Stimulated activated CD8-positive, alpha-beta memory T cell treated with anti-CD3 and anti-CD28 coated beads, Interleukin-7, amount 100 ng/mL, for 24 hours (primary cell): ENCODE measurements at places on chromosomes 12 and 14.

DNA sequence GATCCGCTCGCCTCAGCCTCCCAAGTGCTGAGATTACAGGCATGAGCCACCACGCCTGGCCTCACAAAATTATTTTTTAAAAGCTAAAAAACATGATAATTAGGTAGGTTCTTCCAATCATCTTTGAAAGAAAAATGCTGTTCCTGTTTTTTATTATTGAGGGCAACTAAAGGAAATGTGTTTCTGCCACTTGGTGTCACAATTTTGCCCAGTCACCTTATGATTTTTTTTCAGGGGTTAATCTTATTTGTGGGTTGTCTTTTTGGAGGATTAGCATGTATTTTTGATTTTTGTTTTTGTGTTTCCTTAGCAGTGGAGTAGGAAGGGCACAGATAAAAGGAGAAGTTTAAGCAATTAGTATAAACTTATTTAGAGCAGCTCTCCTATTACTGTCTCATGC is 79.8 kb downstream of the PRORP start:
- no peak for DNase-seq

- DNase-seq, result no peak
These were observed 16.6 kb upstream of the GPR68 start for GRCh38 chr14:91261115-91261514.

DNA sequence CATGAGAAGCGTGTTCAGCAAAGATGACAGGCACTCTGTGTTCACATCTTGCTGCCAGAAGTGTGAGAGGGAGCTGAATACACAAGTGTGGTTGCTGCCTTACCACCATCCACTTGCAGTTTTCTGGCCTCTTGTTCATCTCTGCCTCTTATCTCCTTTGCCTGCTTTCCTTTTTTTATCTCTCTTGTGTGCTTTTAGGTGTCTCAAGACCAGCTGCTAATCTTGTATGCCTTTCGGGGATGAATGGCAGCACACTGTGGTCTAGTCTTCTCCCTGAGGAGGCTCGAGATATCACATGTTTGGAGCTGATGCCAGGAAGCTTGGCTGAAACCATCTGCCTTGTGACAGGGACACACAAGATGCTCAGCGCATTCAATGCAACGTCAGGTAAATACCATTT is 17.2 kb downstream of the FAM234B start:
- no peak for DNase-seq

DNA sequence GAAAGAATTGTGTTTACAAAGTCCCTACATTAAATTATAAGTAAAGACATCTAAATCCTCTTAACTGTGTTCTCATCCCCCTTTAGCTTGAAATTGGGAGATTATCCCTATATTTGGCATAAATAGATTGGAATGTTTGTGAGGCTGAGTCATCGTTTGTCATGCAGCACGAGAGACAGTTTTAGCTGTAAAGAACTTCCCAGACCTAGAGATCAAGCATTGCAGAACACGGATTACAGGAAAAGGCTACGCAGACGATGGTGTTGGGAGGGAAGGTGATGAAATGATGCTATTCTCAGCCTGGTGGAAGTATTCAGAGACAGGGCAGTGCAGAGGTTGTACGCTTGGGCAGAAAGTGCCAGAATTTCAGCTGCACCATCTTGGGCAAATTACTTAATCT is 93.8 kb downstream of the PTPRB start:
- DNase-seq, result no peak

- DNase-seq, result no peak
These were observed 255.0 kb downstream of the TMEM132C start for GRCh38 chr12:128521981-128522380.

GRCh38 chr14:38279572-38279971 is 23.7 kb upstream of the CLEC14A start:
- no peak for DNase-seq

GRCh38 chr14:25588751-25589150 is 538.8 kb upstream of the STXBP6 start:
- DNase-seq, result no peak

DNA sequence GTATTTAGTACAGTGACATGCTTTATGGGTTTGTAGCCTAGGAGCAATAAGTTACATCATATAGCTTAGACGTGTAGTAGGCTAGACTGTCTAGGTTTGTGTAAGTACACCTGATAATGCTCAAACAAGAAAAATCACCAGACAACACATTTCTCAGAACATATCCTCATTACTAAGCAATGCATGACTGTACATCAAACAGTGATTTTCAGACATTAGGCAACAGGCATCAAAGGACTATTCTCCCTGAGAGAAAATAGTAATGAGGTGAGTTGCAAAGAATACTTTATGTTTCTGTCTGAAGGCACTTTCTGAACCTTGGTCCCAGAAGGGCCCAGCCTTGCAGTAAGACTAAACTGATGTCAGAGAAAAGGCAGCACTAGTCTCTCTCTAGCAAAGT is 48.4 kb upstream of the SYT10 start:
- no peak for DNase-seq

DNA sequence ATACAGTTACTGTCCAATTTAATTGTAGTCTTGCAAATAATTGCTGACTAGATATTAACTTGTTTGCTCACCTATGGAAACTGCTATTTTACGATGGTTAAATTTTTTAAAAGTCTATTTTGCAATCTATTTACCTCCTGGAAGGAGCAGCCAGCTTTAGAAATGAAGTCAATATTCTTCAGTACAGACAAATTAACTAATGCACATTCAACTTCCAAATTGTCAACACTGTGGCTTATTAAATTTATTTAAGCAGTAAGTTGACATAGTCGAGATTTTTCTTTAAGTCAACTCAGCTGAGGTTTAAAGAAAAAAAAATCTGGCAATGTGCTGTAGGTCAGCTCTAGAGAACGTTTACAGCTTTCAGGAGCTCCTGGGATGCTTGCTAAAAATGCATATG is 221.2 kb downstream of the SSPN start:
- DNase-seq, result no peak

DNA sequence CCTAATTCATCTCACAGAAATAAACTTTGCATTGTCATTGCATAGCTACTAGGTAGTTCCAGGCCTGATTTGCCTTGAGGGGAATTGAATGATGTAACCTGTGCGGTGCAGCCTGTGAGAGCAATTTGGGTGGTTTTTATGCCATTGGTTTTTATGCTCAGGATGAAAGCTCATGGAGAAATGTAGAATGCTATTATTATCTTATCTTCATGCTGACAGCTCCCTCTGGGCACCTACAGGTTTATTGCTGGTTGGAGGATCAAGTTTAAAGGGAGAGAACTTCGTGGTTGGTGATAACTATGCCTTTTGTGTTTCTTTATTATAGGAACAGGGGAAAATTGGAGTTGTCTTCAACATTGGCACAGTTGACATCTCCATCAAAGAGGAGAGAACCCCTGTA is 547.9 kb downstream of the DIO2 start:
- no peak for DNase-seq

DNA sequence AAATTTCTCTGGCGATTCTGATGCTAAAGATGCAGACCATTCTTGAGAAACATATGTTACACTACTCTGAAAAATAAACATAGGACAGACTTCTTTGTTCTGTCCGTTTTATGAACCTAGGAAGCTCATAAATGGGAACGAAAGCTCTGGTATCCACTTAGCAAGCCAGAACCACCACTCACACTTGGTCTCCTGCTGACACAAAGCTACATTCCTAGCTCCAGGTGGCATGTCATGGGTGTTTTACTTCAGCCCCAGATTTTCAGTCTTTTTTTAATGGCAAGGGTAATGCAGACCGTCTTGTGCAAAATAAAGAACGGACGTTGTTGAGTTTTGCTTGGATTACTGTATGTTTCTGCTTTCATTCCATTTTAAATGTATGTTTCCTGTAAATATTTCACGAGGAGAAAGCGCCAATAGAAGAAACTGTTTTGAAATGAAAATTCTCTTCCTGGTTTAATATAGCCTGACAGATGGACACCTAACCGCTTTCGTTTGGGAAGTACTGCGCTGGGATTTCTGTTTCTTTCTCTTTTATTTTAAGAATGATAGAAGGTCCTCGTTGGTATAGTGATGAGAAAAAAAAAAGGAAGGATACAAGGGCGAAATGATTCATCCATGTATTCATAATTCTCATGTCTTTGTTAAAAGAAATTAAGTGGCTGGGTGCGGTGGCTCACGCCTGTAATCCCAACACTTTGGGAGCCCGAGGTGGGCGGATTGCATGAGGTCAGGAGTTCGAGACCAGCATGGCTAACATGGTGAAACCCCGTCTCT is 871 bp upstream of the COQ5 start:
- no peak for DNase-seq

- no peak for DNase-seq
These were observed 33.9 kb downstream of the CCDC177 start for GRCh38 chr14:69540654-69541335.

GRCh38 chr12:88418856-88419497 is 161.3 kb downstream of the KITLG start:
- no peak for DNase-seq

DNA sequence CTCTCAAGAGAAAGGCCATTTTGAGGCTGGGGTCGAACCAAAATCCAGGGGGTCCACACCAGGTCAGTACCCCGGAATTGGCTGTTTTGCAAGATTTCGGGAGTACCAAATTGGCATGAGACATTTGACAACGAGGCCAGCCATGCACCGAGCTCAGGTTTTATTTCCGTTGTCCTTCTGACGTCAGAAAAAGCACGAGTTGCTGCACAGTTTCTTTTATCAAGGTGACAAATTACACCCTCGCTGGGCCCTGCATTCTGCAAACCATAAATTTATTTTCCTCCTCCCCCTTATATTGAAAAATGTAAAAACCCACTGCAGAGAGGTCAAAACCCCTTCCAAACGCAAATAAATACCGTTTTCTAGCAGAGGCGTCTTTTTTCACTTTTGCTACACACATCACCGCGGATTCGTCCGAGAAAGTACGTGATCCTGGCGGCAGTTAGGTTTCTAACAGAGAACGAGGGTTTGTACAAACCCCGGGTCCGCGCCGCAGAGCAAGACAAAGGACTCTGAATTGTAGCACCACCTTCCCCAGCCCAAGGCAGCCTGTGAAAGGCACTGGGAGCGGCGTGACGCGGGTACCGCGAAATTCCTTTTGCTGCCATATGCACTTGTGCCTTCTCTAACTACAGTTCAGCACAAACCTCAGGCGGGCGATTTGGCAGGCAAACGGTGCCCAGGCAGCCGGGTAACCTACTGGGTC is 1.8 kb downstream of the SLC38A1 start:
- peak; percentile 32 for DNase-seq

- DNase-seq, result no peak
These were observed 1.6 kb downstream of the CCDC88C start for GRCh38 chr14:91415794-91416743.

DNA sequence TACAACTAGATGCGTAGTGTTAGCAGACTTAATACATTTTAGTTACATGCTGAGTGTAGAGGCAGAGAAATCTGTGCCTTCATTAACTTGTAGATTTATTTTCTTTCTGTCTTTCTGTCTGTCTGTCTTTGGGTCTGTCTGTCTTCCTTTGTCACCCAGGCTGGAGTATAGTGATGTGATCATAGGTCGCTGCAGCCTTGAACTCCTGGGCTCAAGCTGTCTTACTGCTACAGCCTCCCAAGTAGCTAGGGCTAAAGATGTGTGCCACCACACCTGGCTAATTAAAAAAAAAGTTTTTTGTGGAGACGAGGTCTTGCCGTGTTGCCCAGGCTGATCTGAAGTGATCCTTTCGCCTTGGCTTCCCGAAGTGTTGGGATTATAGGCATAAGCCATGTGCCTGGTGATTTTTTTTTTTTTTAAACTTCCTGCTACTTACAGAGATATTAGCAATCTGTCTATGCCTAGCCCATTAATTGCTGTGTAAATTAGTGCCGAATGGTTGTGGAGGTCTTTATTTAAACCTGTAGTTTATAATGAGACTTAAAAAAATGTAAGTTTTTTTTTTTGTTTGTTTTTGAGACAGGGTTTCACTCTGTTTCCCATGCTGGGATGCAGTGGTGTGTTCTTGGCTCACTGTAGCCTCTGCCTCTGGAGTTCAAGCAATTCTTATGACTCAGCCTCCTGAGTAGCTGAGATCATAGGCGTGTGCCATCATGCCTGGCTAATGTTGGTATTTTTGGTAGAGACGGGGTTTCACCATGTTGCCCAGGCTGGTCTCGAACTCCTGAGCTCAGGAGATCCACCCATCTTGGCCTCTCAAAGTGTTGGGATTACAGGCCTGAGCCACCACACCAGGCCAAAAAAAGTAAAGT is 22.8 kb downstream of the ERC1 start:
- no peak for DNase-seq

- no peak for DNase-seq
These were observed 11.7 kb downstream of the RTL1 start for GRCh38 chr14:100891501-100892445.

DNA sequence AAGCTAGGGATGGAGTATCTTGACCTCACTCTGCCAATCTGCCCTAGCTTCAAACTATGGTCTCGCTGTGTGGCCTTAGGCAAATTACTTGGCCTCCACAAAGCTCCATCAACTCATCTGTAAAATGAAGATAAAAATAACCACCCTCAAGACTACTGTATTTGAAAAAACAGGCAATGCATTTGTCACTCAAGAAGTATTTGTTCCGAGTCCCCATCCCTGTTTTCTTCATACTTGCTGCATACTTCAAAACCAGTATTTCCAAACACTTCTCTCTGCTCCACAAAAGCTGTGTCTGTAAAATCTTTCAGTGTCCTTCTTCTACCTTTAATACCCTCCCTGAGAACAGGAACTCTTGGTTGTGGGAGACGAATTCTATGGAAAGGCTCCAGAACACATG is 47.9 kb downstream of the GTF2A1 start:
- DNase-seq, result no peak

GRCh38 chr14:96626916-96627315 is 124.7 kb downstream of the PAPOLA start:
- no peak for DNase-seq

DNA sequence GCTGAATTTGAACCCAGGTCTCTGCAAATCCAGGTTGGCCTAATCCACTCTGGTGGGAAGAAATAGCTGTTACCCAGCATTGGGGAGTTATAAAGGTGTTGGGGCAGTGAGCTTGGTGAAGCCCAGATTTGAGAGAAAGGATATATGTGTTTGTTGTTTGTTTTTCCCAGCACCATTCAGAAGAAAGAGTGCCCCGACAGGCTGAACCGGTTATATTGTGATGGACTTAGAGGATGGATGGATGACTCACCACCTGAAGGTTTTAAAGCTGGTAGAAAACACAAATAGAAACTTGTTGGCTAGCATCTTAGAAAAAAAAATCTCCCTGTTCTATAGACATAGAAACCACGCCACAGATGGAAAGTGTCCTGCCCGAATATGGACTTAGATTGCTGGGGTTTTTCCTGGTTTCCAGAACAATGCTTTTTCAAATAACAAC is 404.6 kb downstream of the MED13L start:
- DNase-seq, result no peak

- DNase-seq, result no peak
These were observed 6.6 kb downstream of the ATXN3 start for GRCh38 chr14:92099802-92100201.

GRCh38 chr12:16555630-16556029 is 50.3 kb downstream of the LMO3 start:
- no peak for DNase-seq
